Left lobe of liver (tissue), 2 donors: ENCODE measurements at places on chromosomes 6 and 20. TPM values are rescaled to one million over a fixed set of nuclear protein-coding genes. Genes with fewer than 3 reads are reported as not detected.

PGC gene
- 0.63 TPM for total RNA-seq

RNF144B gene
- 17.5 TPM for total RNA-seq

VWA7 gene
- total RNA-seq: 2.3 TPM

VSTM2L gene
- 4.4 TPM for total RNA-seq
